ENCODE measurements at places on chromosomes 12 and 14.
A peak's percentile ranks its signal among the peaks of the same experiment; 100 is the strongest.

DNA sequence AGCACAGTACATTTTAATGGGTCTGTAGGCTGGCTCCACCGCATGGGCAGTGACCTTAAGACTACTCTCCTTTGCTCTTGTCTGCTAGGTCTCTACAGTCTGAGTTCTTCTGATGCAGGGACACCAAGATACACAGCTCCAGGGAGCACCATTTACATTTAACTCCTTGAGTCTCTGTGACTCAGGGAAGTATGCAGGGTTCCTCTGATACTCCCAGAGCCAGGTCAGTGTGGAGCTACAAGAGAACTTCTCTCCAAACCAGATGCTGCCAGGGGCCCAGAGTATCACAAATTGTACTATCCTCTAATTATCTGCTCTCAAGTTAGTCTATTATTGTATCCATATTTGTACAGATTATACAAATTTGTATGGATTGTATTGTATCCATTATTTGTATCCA, 15.2 kb downstream of the ZFP36L1 start:
- no peak for DNase-seq

DNA sequence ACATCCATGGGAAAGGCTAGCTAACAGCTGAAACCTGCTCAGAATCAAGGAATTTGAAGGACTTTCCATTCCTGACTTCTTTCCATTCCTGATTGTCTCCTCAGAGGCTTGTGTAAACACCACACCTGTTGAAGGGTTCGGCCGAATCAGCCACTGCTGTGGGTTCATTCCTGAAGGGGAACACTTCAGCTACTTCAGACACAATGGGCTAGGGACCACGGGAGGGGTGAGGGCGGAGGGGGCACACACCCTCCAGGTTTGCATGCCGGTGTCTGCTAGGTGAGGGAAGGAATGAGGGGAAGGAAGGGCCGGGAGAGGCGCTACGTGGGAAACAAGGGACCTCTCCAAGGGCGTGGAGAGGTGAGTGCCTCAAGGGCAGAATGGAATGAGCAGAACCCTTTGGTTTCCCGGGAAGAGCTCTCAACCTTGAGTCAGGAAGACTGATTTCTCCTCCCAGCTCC, 1.3 kb downstream of the GPRC5A start:
- DNase-seq: no peak

- DNase-seq: peak; percentile 49
These were observed 36.2 kb downstream of the SYNE3 start for GRCh38 chr14:95480109-95480886.

GRCh38 chr14:105938055-105938863, 411.9 kb downstream of the TMEM121 start:
- DNase-seq: no peak

GRCh38 chr12:104219908-104220404, 4.4 kb downstream of the TXNRD1 start:
- peak; percentile 79 for DNase-seq

DNA sequence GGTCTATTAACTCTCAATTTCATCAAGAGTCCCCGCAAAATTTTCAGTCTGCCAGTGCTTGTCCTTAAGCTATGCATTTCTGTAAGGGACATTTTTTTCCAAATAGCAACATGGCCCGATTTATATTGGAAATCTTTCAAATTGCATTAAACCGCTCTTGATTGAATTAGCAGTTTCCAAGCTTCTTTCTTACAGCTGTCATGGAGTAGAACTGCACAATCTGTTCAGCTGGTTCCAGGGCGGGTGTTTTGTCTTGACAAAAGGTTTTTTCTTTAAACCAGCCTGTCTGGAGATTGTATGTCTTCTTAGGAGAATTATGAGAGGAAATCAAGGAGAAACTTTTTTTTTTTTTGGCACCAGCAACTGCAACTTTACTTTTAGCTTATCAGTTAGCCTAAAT, 185.8 kb downstream of the ALG10B start:
- DNase-seq: no peak

DNA sequence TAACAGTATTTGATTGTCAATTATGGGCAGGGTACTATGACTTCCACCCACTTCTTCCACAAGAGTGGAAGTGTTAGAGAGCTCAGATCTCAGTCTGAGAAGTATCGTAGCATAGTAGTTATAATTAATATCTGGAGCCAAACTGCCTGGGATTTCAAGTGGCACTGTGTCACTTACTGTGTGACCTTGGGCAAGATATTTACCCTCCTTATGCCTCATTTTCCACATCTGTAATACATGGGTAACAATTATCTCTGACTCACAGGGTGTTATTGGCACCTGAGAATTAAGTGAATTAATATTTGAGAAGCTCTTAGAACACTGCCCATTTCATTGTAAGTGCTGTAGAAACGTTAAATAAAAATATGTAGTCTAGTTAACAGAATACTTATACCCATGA, 11.5 kb downstream of the RAB21 start:
- DNase-seq: no peak

GRCh38 chr14:59150990-59151389, 37.5 kb upstream of the DAAM1 start:
- no peak for DNase-seq

DNA sequence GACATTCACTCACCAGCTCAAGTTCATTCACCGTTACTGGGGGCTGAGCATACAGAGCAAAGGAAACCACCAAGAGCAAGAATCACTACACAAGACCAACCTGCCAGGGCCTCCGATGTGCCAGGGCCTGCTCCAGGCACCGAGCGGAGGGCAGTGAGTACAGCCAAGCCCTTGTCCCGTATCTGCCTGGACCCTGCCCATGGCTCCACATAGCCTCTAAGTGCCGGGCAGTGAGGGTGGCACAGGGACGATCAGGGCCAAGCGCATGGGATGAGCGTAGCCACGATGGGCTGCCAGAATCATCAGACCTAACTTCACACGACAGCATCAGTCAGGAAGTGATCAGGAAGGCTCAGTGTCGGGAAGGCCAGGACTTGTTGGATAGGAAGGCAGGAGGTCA, 199.6 kb downstream of the BCL11B start:
- no peak for DNase-seq

GRCh38 chr12:105337391-105337790, 6.9 kb downstream of the C12orf75 start:
- no peak for DNase-seq

GRCh38 chr14:61417141-61417540, 95.8 kb downstream of the PRKCH start:
- no peak for DNase-seq

GRCh38 chr12:124296916-124297351, 2.0 kb downstream of the RFLNA start:
- no peak for DNase-seq

DNA sequence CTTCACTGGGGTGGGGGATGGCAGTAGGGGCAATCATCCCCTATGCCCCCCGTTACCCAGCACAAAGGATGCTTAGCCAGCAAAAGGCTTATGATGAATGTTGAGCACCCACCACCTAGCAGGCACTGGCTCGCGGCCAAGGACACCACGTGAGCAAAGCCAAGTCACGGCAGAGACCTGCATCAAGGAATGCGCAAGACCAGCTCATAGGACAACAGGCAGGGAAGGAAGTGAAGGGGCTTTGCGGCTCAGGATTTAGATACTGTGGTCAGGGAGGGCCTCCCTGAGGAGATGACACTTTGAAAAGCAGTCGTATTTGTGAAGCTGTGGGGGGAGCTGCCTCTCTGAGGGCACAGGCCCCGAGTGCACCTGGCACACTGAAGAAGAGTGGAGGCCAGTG, 32.8 kb downstream of the SH2B3 start:
- peak; percentile 65 for DNase-seq

GRCh38 chr14:100774164-100774537, 47.5 kb downstream of the DLK1 start:
- DNase-seq: no peak

DNA sequence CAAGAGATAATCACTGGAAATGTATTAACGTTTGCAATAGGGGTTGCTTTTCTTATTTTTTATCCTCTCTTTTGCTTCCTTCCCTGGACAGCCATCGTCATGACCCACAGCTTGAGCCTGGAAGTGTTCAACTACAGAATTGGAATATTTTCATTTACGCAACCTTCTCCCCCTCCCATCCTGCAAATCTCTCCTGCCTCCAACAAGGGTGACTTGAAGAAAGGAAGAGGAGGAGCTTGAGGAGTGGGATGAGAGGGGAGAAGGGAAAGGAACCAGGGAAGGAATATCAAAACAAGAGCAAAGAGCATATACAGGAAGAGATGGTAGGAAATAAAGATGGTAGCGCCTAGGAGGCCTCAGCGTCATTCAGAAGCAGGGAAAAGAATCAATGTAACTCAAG, 1.6 kb upstream of the MANSC4 start:
- no peak for DNase-seq

GRCh38 chr12:45263587-45263986, 47.7 kb downstream of the ANO6 start:
- DNase-seq: no peak

DNA sequence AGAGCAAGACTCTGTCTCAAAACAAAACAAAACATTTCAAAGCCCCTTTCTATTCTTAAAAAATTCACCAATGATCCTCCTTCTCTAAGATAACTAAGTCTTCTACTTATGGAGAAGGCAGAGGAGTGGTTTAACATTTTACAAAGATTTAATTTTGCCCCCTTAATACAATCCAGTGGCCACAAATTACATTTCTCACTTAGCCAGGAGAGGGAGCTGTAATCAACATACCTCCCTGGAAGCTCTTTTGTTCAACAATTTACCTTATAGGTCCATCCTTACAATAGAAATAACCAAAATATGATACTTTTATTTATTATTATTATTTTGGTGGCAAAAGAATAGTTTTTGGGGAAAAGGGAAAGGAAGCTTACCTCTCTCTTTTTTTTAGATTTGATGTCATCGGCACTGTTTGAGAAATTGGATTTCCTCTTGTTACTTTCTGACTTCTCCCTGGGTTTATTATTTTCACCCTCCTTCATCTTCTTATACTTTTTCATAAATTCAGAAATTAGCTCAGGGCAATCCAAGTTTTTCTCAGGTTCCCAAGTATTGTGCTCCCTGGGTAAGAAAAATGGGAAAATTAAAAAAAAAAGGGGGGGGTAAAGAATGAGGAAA, 28.1 kb downstream of the CBX5 start:
- no peak for DNase-seq

DNA sequence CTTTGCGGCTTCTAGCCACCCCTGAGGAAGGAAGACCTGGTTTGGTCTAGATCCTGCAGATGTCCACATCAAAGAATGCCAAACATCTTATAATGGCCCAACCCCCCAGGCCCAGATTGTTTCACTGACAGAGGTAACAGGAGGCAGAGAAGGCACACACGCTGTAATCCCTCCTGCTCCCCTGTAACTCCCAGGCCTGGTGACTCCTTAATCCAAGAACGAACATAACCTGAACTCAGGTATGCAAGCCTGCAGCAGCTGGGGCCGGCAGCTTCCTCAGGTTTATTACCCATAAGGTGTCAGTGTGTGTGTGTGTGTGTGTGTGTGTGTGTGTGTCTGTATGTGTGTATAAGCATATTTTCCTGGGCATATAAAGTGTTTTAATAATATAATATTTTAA, 52.7 kb downstream of the ERH start:
- DNase-seq: no peak

DNA sequence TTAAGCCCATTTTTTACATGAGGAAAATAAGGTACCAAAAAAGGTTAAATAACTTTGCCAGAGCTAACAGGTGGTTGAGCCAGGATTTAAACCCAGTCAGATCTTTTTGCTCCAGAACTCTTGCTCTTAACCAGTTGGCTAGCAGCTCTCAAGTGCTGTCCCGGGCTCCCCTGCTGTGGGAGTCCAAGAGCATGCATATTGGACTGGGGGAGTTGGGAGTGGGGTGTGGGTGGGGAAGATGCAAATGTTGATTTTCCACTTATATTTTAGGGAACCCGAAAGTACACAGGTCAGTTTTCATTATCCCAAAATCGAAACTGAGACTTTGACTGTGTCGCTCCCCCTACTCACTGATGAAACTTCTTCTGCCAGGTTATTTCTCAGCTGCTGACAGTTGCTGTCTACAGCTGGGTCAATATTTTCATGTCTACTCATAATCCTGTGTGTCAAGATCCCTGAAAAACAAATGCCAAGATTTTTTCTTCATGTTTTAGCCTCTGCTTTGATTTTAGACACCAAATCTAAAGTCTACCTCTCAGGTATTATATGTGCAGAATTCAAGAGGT, 172.3 kb upstream of the TMPO start:
- DNase-seq: no peak

DNA sequence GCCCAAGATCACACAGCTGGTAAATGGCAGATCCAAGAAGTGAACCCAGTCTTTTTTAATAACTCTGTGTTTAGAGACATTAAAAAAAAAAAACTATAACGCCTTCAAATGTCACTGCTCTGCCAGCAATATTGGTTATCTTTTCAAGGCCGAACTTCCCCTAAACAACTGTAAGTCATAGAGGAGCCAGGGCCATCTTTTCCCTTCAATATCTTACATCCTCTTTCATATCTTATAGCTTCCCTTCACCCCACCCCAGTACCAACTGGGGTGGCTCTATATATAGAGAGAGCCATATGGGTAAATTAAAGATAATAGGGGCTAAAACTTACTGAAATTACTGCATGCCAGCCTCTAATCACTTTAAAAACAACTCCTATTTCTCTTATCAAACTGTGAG, 100.2 kb downstream of the STAB2 start:
- DNase-seq: no peak

GRCh38 chr14:92022036-92022435, 17.8 kb downstream of the TRIP11 start:
- no peak for DNase-seq

DNA sequence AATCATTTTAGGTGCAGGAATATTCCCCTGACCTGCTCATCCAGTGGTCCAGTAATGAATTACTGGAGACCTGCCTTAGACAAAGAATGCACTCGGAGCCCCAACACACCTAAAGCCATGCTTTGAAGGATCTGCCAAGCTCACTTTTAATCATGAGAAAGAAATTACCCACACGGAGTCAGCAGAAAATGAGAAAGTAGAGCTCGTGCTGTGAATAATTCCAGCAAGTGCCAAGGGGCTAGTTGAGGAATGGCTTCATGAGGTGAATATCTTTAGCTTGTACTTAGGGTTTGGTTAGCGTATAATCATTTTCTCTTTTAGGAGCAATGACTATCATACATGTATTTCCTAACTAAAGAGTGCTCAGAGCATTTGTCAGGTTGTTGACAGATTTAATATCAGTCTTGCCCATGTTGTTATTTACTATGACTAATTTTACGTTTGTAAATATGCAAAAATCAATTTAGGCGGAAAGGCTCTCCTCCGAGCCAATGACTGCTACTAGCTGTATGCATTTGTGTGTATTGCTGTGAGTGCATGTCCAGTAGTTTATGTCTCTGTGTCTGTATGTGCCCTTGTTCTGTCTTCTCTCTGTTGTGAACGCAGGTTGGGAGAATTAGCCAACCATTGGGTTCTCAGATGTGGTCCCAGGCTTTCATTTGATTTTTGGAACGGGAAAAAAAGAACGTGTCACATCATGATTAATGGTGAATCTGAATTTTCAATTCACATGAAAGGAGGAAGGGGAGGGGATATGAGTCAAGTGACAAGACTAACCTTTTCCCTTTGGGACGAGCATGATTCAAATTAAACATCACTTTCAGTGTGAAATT, 98.4 kb downstream of the RMST start:
- no peak for DNase-seq

GRCh38 chr14:91873471-91874415, 6.4 kb upstream of the TC2N start:
- DNase-seq: peak; percentile 66

GRCh38 chr14:63993992-63994391, 141.2 kb downstream of the SYNE2 start:
- DNase-seq: no peak
